Epithelial cell of proximal tubule (primary cell): ENCODE measurements at places on chromosomes 11 and 22.

GRCh38 chr22:20243537-20244249 lies 24.4 kb downstream of the RTN4R start:
- DNase-seq: no peak

GRCh38 chr11:1929621-1930461 lies 10.3 kb downstream of the TNNT3 start:
- no peak for DNase-seq

GRCh38 chr22:27993774-27994350 lies 74.8 kb upstream of the PITPNB start:
- no peak for DNase-seq

DNA sequence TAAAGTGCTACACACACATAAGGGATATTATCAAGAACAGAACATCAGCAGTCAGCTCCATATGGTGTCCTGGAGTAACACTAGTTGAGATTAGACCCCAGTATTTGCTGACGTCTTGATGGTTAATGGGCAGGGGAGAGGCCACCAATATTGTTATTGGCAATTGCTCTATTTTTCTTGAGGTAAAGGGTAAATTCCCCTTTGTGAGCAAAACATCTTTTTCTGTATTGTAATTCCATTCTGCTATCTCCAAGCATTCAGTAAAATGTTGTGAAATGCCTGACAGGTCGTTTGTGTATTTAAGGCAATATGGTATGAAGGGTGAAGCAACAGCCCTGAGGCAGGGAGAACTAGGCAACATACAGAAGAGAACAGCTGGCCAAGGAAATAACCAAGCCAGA lies 21.9 kb downstream of the PC start:
- no peak for DNase-seq

DNA sequence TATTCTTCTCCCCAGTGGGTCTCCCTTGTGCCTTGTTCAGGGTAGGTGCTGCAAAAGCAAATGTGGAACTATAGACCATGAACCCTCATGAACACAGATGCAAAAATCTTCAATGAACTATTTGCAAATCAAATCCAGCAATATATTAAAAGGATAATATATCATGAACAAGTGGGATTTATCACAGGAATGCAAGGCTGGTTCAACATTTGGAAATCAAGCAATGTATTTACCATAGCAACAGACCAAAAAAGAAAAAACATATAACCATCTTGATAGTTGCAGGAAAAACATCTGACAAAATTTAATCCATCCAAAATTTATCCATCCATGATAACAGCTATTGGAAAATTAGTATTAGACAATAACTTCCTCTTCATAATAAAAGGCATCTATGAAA lies 11.4 kb upstream of the OSBPL5 start:
- no peak for DNase-seq

GRCh38 chr11:29628609-29629008 lies 388.2 kb downstream of the KCNA4 start:
- DNase-seq: no peak

GRCh38 chr11:77710358-77710757 lies 72.8 kb upstream of the CLNS1A start:
- DNase-seq: no peak

GRCh38 chr11:134438542-134439537 lies 26.8 kb upstream of the B3GAT1 start:
- peak; percentile 1 for DNase-seq

- no peak for DNase-seq
Observed at GRCh38 chr11:28874706-28875105, 766.5 kb downstream of the METTL15 start.

DNA sequence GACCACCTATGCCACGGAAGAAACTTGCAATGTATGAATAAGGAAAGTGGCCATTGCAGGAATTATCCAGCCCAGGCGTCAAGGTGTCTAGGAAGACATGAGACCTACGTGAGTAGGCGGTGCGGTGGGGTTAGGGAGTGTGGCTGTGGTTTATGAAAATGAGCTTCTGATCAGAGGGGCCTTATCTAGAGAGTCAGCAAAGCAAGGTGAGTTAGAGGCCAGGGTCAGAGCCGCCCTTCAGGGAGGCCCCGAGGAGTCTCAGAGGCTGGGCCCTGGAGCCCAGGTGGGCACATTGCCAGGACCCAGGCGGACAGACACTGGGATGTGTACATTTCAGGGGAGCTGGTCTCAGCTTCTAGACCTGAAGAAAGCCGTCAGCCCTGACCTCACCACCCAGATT lies 13.8 kb upstream of the LINC01488 start:
- DNase-seq: no peak

- no peak for DNase-seq
Observed at GRCh38 chr22:29951791-29952413, 68.9 kb downstream of the MTMR3 start.

DNA sequence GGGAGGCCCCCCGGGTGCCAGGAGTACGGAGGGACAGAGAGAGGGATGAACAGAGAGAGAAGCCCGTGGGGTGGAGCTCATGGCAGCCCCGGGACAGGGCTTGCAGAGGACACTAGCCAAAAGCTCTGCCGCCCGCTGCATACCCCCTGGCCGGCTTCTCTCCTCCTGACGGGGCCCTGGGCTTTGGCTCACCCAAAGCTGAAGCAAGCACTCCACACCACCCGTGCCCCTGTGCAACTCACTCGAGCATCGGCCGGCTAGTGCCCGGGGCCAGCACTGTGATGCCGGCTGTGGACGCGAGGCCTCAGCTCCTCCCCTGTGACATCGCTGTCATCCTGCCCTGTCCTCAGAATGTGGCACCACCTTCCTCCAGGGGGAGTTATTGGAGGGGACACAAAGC lies 429.6 kb downstream of the BRD1 start:
- no peak for DNase-seq

DNA sequence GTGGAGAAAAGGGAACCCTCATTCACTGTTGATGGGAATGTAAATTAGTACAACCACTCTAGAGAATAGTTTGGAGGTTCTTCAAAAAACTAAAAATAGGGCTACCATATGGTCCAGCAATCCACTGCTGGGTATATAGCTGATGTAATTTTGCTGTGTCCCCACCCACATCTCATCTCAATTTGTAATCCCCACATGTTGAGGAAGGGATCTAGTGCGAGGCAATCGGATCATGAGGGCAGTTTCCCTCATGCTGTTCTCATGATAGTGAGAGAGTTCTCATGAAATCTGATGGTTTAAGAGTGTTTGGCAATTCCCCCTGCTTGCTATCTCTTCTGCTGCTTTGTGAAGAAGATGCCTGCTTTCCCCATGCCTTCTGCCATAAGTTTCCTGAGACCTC lies 17.1 kb upstream of the OR52M1 start:
- DNase-seq: no peak

GRCh38 chr11:103633819-103634590 lies 402.4 kb upstream of the DDI1 start:
- no peak for DNase-seq

DNA sequence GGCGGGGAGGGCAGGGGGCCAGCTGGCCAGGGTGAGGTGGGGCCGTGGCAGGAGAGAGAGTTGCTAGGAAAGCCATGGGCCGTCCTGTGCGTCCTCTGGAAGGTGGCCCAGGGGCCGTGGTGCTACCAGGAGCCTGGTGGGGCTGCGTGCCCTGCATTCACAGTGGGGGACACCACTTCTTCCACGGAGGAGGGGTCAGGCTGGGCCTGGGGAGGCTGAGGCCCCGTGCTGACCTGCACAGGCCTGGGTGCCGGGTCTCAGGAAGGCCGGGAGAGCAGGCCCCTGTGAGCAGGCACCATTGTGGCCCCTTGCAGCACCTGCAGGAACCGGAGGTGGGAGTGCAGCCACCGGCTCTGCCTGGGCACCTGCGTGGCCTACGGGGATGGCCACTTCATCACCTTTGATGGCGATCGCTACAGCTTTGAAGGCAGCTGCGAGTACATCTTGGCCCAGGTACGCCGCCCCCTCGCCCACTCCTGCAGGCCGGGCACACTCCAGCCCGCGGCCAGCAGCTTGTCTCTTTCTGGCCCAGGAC lies 12.0 kb downstream of the MUC5B start:
- DNase-seq: no peak

GRCh38 chr11:61601512-61601911 lies 20.6 kb upstream of the SYT7 start:
- DNase-seq: no peak

- DNase-seq: no peak
Observed at GRCh38 chr22:27135031-27135981, 477.9 kb downstream of the MIAT start.

DNA sequence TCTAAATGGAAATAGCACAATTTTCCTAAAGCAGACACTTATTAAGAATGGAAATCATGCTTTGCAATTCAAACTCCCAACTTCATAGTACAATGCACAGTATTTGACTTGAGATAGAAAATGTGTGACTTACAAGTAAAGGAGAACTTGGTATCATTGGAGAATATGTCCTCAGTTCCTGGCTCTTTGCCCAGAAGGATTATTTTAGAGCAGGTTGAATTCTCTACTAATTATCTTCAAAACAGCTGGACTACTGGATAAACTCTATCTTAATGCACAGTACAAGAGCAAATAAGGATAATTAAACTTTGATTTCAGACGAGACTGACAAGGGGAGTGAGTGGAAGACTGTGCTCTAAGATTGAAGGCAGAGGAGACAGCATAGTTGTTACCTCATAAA lies 839.4 kb downstream of the OPCML start:
- DNase-seq: no peak

DNA sequence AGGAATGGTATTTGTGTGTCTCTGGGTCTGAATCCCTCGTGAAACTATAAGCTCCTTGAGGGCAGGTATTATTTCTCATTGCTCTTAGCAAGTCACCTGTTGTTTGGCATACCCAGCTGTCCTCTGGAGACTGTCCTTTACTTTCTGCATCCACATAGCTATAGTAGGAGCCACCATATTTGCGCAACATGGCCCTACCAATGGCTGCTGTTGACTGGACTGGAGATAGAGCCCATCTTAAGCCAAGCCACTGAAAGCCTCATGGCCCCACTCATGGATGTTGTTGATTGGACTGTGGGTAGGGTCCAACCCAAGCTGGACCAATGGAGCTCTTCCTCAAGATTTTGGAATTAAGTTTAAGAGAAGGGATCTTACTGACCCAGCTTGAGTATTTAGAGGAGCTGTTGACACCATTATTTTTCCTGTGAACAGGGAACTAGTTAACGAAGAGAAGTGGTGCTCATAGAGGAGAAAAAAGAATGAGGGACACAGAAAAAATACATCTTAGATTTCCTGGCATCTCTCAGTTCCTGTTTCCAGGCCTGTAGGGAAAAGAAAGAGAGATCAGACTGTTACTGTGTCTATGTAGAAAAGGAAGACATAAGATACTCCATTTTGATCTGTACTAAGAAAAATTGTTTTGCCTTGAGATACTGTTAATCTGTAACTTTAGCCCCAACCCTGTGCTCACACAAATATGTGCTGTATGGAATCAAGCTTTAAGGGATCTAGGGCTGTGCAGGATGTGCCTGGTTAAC lies 47.2 kb downstream of the LRRC74B start:
- DNase-seq: no peak

DNA sequence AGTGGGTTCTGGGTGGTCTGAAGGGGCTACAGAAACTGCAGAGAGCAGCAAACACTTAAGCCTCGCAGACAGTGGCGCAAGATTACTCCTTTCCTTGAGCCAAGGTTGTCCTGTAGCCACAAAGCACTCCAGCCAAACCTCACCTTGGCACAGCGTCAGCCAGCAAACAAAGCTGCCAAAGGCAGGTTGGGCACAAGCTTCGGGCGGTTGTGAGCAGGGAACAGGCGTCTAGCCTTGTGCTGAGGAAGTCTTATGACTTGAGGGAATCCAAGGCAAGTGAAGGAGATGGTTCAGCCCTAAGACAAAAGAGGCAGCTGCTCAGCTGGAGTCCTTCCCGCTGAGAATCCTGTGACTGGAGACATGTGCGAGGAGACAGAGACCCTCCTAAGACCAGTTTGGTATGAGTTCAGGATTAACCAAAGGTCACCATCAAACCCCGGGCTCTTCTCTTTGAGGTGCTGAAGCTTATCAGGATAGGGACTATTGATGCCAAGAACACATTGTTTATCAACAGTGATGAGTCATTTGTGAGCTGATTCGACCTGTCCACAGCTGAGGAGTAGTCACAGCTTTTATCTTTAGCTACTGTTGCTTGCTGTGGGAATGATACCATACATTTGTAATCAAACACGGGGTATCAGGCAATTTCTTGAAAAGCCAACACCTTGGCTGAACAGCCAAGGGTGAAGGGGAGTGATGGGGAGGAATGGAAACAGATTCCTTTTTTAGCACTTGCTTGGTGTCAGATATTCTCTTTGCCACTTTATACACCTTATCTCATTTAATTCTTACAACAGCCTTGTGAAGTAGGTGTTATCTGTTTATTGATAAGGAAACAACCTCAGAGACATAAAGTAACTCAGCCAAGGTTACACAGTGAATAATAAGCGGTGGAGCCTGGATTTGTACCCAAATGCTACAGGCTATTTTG lies 4.6 kb downstream of the ADM start:
- no peak for DNase-seq

- DNase-seq: no peak
Observed at GRCh38 chr22:37420686-37421467, 6.4 kb downstream of the ELFN2 start.

- no peak for DNase-seq
Observed at GRCh38 chr11:123559523-123559955, 94.9 kb downstream of the SCN3B start.

DNA sequence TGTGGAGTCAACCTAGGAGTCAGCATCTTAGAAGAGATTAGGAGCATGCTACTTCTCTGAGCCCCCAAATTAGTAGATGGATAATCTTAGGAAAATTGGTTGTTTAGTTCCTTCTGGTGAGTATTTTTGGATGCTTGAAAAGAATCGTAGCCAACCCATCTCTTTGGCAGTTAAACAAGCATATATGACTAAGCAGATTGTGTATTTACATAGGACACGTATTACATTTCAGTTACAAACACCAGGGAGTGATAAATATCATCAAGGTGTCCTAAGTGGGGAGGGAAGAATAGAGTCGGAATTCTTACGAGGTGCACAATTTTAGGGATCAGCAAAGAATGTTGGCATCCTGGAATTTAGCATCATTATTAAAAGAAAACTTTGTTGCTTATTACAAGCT lies 13.5 kb downstream of the PLET1 start:
- no peak for DNase-seq

DNA sequence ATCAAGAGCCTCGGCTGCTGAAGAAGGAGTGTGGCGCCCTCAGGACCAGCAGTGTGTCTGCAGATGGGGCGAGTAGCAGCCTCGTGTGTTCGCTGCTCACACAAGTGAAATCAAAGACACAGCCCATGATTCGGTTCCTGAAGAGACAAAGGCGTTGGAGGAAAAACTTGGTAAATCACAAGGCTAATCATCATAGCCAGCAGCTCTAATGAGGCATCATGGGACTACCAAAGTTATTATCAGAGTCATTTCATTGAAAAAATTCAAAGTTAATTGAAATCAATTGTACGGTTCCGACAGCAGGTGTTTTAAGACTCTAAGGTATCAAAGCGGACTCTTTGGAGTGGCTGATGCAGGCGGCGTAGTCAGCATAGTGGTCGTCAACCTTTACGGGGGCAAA lies 9.5 kb downstream of the PHF21B start:
- DNase-seq: no peak

GRCh38 chr11:112751772-112752171 lies 209.4 kb upstream of the NCAM1 start:
- DNase-seq: no peak

GRCh38 chr11:3982431-3982830 lies 112.2 kb upstream of the RRM1 start:
- DNase-seq: no peak
